NCI-H2081 treated with DMSO at 0.1 percent for 48 hours (cell line): ENCODE measurements at places on chromosomes 11 and 22.
A peak's percentile ranks its signal among the peaks of the same experiment; 100 is the strongest.

- no peak for DNase-seq
These were observed 135.4 kb upstream of the LARGE1 start for GRCh38 chr22:34055525-34056200.

DNA sequence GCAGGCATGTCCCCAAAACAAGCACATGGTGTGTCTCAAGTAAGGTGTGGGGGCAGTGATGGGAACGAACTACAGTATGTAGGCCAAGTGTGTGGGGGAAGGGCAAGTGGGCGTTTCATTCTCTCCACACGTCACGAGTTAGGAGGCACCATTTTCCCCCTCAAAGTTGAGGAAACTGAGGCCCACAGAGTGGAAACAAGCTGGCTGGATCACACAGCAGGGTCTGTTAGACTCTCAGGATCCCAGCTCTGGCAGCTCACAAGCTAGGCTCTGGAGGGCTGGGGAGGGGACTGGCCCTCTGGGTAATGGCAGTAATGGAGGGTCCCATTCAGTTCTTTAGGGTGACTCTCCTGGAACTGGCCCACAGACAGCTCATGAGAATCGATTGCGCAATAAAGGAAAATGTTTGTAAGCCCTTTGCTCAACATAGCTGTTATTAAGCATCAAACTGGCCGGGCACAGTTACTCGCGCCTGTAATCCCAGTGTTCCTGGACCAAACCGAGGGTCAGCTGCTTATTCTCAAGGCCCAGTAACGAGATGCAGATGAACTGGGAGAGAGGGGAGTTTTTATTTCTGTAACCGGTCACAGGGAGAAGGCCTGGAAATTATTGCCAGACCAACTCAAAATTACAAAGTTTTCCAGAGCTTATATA lies 24.1 kb upstream of the TUB start:
- DNase-seq, result no peak

GRCh38 chr11:47104261-47104950 lies 72.3 kb downstream of the ARFGAP2 start:
- no peak for DNase-seq

GRCh38 chr11:46594374-46594700 lies 514 bp upstream of the AMBRA1 start:
- DNase-seq, result no peak

- no peak for DNase-seq
These were observed 1268.8 kb upstream of the CNTN5 start for GRCh38 chr11:97751952-97752351.

DNA sequence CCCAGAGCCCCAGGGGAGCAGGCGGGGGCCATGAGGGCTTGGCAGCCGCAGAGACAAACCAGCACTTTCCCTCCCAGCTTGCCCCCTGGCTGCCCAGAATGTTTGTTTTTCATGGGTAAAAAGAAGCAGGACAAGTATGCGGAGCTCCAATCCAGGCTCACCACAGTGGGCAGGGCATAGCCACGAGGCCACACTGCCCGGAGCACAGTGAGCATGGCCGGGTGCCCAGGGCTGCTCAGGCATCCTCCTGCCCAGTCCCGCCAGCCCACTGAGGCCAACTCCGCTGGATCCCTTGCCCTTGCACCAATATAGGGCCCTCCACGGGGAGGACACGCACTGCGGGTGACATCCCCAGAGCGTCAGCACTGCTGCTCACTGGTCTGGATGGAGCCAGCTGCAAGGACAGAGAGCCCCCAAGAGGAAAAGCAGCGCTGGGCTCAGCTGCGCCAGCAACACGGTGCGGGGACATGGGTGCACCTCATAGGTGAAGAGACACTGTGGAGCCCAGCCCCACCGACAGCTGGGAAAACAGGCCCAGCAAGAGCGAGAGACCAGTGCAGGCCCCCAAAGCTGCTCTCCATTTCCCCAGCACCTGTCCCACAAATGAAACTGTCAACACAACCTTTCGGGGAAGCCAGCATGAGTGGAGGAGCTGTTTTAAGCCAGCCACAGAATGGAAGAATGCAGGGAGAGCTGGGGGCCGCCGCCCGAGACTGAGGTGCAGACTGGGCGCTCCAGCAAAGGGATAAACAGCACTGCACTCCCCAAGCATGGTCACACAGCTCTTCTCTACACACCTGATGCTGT lies 24.8 kb downstream of the ARVCF start:
- no peak for DNase-seq

- DNase-seq, result no peak
These were observed 340.4 kb downstream of the ETS1 start for GRCh38 chr11:128246810-128247594.

GRCh38 chr11:100550298-100550697 lies 136.8 kb upstream of the ARHGAP42 start:
- no peak for DNase-seq

- DNase-seq, result no peak
These were observed 615.2 kb downstream of the BRD1 start for GRCh38 chr22:49212466-49212865.

GRCh38 chr11:11607772-11608171 lies 14.0 kb downstream of the GALNT18 start:
- DNase-seq, result no peak

DNA sequence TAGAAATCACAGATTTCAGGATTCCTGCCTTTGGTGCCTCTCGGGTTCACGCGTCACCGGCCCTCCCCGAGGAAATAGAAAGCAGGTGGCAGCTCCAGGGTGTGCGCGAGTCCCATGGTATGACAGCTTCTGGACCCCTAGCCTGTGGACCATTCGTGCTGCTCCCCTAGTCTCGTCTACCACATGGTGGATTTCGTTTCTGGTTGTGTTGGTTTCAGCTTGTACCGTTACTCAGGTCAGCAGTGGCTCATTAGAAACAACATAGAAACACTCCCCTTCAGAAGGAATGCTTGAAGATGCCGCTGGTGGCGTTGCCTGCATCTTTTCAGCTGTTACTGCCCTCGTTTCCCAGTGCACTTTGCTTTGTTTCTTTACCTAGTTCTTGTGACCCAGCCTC lies 700 bp downstream of the TTC17 start:
- DNase-seq, result no peak

DNA sequence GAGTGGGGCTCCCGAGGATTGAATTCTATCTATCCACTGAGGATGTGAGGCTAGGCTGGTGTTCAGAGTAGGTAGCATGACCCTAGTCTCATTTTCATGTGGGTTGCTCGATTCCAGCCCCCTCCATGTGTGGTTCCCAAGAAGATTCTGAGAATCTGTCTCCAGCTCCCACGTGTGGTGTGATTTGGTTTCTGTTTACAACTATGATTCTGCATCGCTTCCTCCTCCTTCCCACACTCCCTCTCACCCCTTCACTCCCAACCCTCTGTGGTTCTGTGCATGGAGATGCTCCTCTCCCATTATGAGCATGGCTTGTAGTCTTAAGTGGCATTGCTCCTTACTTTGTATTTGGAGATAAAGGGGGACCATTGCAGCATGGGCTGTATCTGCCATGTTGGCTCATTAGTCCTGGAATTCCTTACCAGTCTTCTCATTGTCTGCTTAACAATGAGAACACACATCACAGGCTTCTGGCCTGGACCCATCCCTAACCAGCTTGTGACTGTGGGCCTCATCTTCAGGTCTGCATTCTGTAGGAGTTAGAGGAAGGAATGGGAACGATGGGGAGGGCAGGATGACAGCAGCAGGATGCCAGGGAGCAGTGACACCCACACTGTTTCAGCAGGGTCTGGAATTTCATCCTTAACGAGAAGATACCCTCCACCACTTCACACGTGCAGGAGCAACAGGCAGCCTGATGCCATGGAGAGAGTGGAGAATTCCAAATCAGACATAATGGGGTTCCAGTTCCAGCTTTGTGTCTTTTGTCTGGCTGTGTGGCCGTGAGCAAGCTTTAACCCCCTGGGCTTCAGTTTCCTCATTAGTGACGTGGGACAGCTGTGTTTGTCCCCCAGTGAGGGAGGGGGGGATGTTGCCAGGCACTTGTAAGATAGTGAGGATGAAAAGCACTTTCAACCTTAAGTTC lies 86.0 kb downstream of the CCDC81 start:
- no peak for DNase-seq

DNA sequence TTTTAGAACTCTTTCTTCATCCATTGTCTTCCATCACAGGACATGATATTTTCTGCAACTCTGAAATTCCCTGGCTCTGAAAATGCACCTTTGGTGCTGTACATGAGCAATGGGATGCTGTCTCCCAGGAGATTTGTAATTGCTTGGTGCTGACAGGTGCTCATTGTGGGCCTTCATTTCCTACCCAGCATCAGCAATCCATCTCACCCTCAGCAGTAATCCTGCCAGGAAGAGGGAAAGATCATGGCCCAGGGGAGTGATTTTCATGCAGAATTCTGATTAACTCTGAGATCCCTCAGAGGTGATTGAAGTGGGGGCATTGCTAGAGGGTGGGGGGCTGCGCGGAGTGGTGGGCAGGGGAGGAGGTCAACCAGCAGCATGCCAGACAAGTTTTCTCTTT lies 651.7 kb downstream of the NELL1 start:
- DNase-seq, result no peak

DNA sequence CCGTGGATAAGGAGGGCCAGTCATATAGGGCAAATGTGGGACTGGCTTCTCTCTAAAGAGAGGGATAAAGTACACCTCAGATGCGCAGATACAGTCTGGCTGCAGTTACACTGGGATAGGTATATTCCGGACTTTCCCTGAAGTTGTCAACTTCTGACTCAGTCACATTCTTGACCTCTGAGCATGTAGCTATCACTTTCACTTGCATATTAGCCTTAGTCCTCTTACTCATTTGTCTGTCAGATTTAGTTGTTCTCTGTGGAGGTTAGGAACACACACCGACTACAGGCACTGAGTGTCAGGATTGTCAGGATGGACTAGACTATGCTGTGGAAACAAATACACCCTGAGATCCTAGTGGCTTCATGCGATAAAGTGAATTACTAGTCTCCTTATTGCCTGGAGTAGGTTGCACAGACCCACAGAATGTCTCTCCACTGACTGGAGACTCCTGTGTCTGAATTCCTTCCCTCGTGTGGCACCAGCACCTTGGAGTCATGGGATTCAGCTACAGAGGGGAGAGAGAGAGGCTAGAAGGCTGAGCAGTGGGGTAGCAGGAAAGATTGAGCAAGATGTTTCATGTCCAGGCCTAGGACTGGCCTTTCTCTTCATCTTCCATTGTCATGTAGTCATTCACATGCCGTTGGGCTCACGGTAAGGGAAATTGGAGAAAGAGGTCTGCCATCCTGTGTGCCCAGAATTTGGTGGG lies 654.3 kb downstream of the NTM start:
- DNase-seq, result no peak

DNA sequence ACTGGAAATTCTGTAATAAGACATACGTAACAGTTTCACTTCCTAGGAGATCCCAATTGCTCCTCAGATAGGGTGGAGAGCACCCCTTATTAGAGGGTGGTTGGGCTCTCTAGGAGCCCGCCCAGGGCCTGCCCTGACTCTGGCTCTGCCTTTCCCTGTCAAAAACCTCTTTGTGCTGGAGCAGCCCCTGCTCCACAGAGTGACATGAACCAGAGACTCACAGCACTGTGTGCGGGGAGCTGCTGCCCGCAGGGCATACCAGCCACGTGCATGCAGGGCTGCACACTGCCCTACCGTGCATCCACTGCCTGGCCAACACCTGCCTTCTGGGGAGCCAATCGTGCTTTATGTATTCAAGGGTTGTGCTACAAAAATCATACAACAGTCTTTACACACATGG lies 24.3 kb downstream of the KCNQ1OT1 start:
- no peak for DNase-seq

GRCh38 chr11:46471943-46472661 lies 80.5 kb upstream of the CHRM4 start:
- DNase-seq, result no peak

DNA sequence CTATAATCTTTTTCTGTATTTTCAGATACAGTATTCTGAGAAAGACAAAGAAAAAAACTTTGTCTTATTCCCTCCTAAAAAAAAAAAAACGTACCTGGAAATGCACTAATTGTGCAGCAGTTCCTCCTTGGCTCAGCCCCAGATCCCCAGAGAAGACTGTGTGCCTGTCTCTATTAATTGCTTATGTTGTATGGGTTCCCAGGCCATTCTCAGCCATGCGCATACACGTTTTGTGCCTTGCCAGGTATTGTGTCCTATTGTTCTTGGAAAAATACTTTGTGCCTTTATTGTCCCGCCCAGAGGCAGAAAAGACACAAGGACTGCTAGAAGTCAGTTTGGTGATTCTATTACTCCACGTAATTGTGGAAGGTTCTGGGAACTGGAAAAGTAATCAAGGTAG lies 91.2 kb downstream of the PIWIL4 start:
- DNase-seq, result no peak

- DNase-seq, result no peak
These were observed 6.9 kb downstream of the DLG2 start for GRCh38 chr11:85620256-85620655.

- DNase-seq, result no peak
These were observed 8.5 kb upstream of the GAL3ST1 start for GRCh38 chr22:30582788-30583545.

GRCh38 chr22:44448271-44448830 lies 49.7 kb downstream of the RTL6 start:
- peak; percentile 0 for DNase-seq

- DNase-seq, result no peak
These were observed 111.6 kb downstream of the BLID start for GRCh38 chr11:122004446-122004845.

DNA sequence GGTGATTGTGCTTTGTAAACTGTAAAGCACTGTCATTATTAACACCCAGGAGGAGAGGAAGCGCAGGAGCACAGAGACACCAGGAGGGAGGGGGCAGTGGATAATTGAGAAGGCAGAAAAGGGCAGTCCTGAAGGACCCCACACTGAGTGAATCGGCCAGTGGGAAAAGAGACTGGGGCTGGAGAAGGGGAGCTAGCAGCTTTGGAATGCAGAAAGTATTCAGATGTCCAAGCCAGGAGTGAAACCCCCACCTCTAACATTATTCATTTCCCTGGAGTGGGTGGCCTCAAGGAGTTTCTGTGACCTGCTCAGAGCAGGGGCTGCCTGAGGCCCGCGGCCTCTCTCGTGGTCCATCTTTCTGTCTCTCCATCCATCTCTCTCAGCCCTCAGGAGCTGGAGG lies 38.0 kb upstream of the CDON start:
- no peak for DNase-seq

GRCh38 chr22:40726514-40726913 lies 47.2 kb downstream of the MCHR1 start:
- no peak for DNase-seq

- DNase-seq, result no peak
These were observed 428.4 kb downstream of the MN1 start for GRCh38 chr22:27372969-27373670.

DNA sequence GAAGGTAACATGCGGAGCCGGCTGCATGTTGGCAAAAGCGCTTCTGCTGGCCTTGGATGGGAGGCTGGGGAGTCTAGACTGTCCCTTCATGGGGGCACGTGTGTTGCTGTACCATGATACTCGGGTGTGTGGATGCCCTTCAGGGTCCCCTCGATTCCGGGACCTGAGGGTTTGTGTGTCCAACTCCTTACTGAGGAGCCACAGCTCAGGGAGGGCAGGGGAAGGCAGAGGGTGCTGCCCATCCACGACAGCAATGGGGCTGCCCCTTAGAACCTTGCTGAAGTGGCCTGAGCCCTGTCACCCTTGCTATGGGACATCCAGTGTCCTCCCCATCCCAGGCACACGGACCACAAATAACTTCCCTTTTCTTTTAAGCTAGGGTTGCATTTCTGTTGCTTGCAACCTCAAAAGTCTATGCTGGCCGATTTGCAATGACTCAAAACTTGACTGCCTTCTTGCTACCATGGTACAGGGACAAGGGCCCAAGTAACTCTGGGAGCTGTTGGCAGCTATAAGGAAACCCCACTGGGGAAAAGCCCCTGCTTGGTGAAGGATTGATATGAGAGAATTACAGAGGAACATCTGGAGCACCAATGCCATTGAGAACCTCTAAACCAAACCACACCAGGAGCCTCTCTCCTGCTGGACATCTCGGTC lies 43.8 kb downstream of the RTL6 start:
- DNase-seq, result no peak

GRCh38 chr11:122095681-122096262 lies 20.2 kb downstream of the BLID start:
- DNase-seq, result no peak
